T-cell (primary cell): ENCODE measurements at places on chromosomes 5 and 9.

GRCh38 chr9:94807556-94807955 is 81.1 kb downstream of the AOPEP start:
- DNase-seq, result no peak

GRCh38 chr9:116464987-116465571 is 222.0 kb upstream of the TRIM32 start:
- no peak for DNase-seq

- DNase-seq, result no peak
These were observed 150.1 kb upstream of the SLC27A6 start for GRCh38 chr5:128815201-128815600.

DNA sequence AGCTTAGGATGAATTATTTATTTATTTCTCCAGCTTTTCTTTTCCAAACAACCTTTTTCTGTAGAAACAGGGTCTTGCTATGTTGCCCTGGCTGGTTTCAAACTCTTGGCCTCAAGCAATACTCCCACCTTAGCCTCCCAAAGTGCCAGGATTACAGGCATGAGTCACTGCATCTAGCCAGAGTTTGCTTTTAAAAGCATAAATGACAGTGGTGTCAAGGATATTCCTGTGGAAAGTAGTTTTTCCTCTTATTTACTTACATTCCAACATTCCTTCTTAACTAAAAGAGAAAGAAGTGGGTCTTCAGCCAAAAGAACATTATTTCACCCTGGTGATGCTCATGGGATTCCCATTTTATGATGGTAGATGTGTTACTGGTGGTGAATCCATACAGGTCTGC is 62.4 kb downstream of the GRIA1 start:
- no peak for DNase-seq

DNA sequence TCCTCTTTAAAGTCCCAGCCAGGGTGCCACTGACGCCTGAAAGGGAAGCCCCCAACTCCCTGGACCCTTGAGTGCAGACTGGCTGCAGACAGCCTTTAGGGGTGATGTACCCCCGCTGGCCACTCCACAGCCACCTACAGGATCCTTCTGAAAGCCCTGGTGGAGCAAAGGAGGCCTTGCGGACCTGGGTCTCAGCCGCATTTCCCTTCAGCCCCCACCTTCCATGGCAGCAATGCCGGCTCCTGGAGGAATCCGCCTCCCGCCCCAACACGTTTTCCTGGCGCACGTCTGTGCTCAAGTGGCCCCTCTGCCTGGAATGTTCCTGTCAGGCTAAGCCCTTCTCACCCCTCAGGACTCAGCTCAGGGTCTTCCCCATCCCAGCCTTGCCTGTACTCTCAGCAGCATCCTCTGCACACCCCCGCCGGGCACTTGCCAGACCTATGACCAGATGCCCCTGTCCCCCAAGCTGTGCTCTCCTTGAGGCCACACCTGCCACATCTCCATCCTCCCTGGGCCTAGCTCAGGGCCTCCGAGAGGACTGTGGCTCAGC is 134.1 kb upstream of the RAPGEF1 start:
- DNase-seq, result no peak

- no peak for DNase-seq
These were observed 86.4 kb downstream of the ARRDC3 start for GRCh38 chr5:91296674-91297143.

- DNase-seq, result no peak
These were observed 254.9 kb downstream of the SAXO1 start for GRCh38 chr9:18778147-18778546.
